ENCODE measurements at places on chromosomes 5 and 9. TPM values are rescaled to one million over a fixed set of nuclear protein-coding genes. Genes with fewer than 3 reads are reported as not detected.

Gene CDX1
- total RNA-seq, result not detected

Gene ZNF300
- total RNA-seq, result not detected

Gene SLC6A7
- not detected for total RNA-seq

Gene GPR21
- total RNA-seq, result not detected

Gene PCDHB6
- not detected for total RNA-seq

Gene LEAP2
- 1.4 TPM for total RNA-seq

Gene NTNG2
- total RNA-seq, result 0.27 TPM

Gene FREM1
- total RNA-seq, result 0.37 TPM

Gene EGFLAM
- not detected for total RNA-seq

Gene CCNO
- total RNA-seq, result 0.89 TPM

Gene DMRT2
- total RNA-seq, result 0.30 TPM

Gene PLPP7
- 8.1 TPM for total RNA-seq

Gene SLC4A9
- not detected for total RNA-seq

Gene ARL14EPL
- total RNA-seq, result not detected

Gene MINAR2
- total RNA-seq, result not detected

Gene ARID3C
- total RNA-seq, result not detected

Gene FAM221B
- not detected for total RNA-seq

Gene MRPS30
- total RNA-seq, result 59.6 TPM

Gene C5orf58
- not detected for total RNA-seq

Gene FLT4
- 0.10 TPM for total RNA-seq

Gene SPTAN1
- 111 TPM for total RNA-seq

Gene RNF180
- total RNA-seq, result 0.10 TPM

Gene JAKMIP2
- not detected for total RNA-seq

Gene DHX29
- 18.4 TPM for total RNA-seq

Gene PCDHA9
- not detected for total RNA-seq

All from MG63 (cell line).